Smooth muscle cell of bladder (primary cell): ENCODE measurements at places on chromosomes 6 and 20. TPM values are rescaled to one million over a fixed set of nuclear protein-coding genes. Genes with fewer than 3 reads are reported as not detected.

The SLC17A2 gene
- total RNA-seq, result not detected in 2 replicates

The XKR7 gene
- total RNA-seq, result not detected in 2 replicates

The KCNQ5 gene
- total RNA-seq, result 0.57 and 1.7 TPM in 2 replicates

The COL9A3 gene
- total RNA-seq, result 0.57 and 0.74 TPM in 2 replicates

The RGS17 gene
- total RNA-seq, result 6.5 and 9.2 TPM in 2 replicates

The TDRD6 gene
- 0.46 and 0.57 TPM in 2 replicates for total RNA-seq

The RAMACL gene
- 1.3 and 4.1 TPM in 2 replicates for total RNA-seq
